ENCODE measurements at places on chromosomes 12 and 14.

DNA sequence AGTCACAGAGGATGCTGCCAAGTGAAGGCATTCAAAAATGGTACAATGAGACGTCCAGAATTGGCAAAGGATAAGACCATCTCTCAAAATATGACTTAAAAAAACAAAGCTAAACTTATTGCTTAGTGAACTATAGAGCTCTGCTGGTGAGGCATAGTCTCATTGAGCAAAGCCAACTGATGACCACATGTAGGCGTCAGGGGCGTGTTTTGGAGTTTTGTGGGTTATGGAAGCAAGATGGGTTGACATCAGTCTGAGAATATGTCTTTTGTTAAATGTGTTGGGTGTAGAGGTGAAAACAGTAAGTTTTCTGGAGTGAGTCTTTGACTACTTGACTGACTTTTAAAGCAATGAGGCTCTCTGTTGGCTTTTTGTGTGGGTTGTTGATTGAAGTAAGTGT, 47.2 kb downstream of the ATL1 start:
- no peak for DNase-seq

DNA sequence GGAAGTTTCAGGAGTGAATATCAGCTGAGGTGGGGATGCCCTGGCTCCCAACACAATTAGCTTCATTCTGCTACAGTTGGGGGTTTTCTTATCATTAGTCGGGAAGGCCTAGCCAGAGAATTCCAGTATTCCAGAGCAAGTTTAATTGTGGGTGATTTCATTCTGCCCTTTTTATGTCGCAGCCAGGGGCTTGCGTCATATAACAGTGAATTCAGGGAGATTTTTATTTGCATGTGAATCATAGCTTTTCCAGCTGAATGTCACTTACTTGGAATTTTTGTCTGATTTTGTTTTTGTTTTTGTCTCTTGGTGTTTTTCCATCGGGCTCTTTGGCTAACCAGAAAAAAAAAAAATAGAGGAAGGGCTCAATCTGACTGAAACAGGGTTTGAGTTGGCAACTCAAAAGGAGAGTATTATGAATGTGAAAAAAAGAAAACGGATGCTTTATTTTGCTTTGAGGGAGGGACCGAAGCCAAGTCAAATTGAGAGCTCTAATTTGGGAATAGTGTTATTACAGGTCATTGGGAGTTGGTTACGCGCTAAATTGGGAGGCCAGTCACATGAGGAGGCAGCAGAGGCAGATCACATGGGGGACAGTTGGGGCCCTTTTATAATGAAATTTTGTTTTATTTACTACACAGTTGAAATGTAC, 119.4 kb downstream of the SAMD4A start:
- DNase-seq: no peak

DNA sequence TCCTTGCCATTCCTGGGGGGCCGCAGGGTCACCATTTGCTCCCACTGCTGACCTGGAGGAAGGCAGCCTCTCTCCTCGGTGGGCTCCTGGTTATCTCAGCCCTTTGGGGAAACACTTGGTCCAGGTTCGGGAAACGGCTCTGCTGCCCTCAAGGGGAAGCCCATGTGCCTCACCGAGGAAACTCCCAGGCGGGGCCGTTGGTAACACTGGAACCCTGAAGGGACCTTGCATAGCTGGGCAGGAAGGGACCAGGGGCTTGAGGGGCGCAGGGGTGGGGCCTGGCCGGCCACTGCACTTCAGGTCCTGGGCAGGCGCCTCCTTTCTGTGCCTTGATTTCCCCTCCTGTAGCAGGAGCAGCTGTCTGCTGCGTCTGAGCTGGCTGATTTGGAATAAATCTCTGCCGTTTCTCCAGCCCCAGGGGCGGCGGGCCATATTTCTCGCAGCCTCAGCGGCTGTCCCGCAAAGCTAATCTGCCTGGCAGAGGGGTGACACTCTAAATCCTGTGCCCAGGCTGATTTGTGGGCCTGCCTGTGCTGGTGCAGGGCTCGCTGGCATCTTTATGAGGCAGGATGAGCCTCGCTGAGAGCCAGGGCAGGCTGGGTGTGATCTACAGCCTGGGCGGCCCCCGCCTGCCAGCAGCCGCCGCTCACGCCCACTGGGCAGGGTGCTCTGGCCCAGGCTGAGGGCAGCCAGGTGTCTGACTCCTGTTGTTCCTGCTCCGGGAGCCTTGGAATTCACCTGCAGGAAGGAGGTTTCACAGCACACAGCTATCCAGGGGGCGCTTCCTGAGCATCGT, 49.7 kb downstream of the KIF26A start:
- no peak for DNase-seq

DNA sequence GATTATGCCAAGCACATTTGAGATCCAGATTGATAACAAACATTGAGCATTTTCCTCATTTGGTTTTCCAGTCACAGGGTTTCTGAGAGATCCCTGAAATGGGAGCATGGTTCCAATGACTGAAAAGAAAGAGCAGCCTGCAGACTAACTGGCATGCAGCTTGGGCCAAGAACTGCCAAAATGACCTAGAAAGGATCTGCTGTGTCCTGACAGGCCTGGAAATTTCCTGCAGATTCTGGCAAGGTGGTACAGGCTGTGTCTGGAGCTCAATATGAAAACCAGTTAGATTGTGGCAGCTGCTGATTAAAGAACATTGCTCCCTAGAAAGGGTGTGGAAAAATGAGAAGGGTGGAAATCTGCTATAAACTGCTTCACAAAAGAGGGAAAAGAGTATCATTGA, 417.3 kb downstream of the IPO8 start:
- no peak for DNase-seq

DNA sequence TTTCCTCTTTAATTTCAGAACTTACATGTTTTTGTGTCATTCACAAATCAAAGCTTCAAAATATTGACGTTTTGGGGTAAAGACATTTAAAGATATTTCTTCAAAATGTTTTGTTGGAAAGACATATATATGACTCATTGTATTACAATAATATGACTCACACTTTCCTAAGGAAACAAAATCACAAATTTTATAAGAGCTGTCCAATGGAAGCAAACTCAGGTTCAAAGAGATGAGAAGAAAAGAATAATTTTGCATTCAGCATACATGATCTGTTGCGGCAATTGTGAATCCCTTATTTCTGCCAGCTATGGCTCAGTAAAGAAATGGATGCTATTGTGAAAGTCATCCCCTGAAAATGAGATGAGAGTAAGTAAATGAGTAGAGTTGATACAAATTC, 82.7 kb downstream of the GRIP1 start:
- DNase-seq: no peak

GRCh38 chr14:50941151-50941550, 3.1 kb downstream of the PYGL start:
- DNase-seq: no peak

DNA sequence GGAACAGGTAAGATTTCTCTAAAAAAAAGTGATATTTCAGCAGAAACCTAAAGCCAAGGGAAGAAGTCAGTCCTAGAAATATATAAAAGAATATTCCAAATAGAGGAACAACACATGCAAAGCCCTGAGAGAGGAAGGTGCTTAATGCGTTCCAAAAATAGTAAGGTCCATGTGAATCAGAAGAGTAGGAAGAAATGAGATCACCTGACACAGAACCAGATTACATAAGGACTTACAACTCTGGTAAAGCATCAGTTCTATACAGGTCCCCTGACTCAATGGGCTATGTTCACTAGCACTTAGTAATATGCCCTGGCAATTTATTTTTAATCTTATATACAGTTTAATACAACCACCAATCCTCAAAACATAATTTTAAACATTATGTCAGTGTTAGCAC, 30.0 kb downstream of the SENP1 start:
- no peak for DNase-seq

- no peak for DNase-seq
Measured at GRCh38 chr14:34081101-34081575, 130.3 kb upstream of the EGLN3 start.

DNA sequence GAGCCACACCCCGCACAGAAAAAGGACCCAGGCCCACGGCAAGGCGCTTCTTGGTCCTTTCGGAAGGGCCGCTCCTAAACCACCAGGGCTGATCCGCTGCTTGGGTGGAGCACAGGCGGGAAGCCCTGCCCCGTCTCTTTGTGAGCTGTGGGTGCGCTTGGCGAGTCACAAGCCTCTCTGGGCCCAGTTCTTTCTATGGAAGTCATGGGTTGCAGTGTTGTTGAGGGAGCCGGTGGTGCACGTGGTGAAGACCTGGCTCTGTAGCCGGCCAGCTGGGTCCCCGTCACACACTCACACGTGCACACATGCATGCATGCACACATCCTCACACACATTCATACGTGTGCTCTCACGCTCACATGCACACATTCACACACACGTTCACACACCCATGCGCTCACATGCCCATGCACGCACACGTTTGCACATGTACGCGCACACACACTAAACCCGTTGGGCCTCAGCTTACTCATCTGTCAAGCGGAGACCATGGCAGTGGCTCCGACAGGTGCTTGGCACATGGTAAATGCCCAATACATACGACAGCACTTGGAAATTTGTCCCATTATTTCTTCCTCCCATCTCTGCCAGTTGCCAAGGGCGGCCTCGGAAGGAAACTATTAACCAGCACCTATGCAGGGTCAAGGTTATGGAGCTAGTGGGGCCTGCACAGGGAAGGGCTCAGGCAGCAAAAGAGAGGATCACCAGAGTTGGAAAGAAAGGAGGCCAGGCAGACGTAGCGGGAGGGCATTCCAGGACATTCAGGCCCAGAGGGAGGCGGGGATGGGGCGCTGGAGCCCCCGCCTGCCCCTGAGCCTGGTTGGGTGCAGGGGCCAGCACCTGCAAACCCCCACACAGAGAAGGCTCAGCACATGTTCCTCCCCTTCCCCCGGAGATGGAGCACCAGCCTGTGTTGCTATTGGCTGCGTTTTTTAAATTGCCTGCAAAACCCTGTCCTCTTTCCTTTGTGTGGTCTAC, 96.9 kb downstream of the SETD3 start:
- DNase-seq: no peak

Measured in GM19239 (cell line).